ENCODE measurements at places on chromosomes 16 and 17.

- DNase-seq: no peak
Observed at GRCh38 chr16:58654560-58655214, 25.1 kb upstream of the CNOT1 start.

DNA sequence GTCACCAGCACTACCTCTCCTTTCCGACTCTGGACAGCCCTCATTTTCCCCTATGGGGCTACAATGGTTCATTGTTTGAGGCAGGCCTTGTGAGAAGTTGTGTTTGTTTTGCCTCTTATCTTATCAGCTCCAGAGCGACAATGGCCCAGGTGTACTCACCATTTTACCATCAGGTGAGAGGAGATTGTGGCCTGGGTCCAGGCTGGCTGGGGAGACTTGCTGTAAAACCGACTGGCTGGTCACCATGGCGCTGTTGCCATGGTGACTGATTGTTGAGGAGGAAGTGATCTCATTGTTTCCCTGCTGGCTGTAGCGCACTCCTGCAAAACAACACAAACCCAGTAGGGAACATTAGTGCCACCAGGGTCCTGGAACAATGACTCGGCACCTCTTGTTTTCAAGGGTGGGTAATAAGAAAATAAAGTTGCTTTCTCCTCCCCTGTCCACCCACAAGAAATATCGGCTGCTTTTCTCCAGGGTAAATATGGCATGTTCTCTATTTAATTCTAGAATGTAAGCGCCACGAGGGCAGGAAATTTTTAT, 34.4 kb downstream of the HNF1B start:
- no peak for DNase-seq

- DNase-seq: no peak
Observed at GRCh38 chr16:50946606-50947005, 204.5 kb downstream of the SALL1 start.

- no peak for DNase-seq
Observed at GRCh38 chr16:58685084-58685449, 497 bp upstream of the SLC38A7 start.

- DNase-seq: no peak
Observed at GRCh38 chr17:50523208-50523607, 9.3 kb upstream of the EPN3 start.
